Immature natural killer cell (primary cell): ENCODE measurements at places on chromosomes 2 and 18. TPM values are rescaled to one million over a fixed set of nuclear protein-coding genes. Genes with fewer than 3 reads are reported as not detected.

OTOF gene
- not detected for polyA plus RNA-seq

RGPD4 gene
- not detected for polyA plus RNA-seq

LOXHD1 gene
- not detected for polyA plus RNA-seq

MYO1B gene
- not detected for polyA plus RNA-seq

ERBB4 gene
- polyA plus RNA-seq: not detected

LIPG gene
- not detected for polyA plus RNA-seq

TP53I3 gene
- 1.2 TPM for polyA plus RNA-seq

C2orf15 gene
- 3.4 TPM for polyA plus RNA-seq

IER3IP1 gene
- polyA plus RNA-seq: 17.1 TPM

KCNF1 gene
- not detected for polyA plus RNA-seq

CXCR2 gene
- polyA plus RNA-seq: 75.7 TPM

GKN1 gene
- not detected for polyA plus RNA-seq

GCKR gene
- polyA plus RNA-seq: not detected

CAPN14 gene
- not detected for polyA plus RNA-seq
